ENCODE measurements at places on chromosomes 3 and 15.

DNA sequence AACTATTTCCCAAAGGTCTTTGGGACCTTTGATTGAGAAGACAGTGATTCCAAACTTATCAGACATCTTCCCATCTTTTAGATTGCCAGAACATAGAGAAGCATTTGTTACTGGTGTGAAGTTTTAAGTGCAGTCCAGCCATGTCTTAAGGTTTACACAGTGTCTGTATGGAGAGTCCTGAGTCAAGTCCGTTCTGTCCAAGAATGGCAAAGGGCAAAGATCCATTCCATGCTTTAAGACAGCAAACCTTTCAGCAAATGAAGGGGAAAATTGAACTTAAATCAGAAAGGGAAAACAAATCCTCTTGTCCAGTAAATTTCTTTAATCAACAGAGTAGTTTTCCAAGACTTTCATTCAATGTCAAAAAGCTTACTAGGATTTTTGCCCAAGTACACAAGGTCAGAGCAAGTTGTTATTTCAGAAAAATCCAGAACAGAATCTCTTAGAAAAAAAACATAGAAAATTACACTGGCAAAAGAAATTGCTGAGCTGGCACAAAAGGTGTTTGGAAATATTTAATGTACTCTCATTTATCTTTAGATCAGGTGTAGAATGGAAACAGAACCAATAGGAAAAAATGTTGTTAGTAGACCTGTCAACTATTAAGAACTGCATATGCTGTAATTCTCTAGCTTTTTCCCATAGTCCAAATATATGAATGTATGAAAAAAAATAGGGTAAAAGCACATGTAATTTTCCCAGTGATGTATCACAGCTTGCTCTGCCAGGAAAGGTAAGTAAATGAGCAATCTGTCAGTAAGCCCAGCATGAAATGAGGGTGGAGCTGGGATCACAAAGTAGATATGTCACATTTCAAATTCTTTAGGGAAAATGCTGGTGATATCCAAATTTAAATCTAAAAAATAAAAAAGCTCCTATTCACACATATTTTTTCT lies 1099.9 kb downstream of the TUSC7 start:
- DNase-seq: no peak

DNA sequence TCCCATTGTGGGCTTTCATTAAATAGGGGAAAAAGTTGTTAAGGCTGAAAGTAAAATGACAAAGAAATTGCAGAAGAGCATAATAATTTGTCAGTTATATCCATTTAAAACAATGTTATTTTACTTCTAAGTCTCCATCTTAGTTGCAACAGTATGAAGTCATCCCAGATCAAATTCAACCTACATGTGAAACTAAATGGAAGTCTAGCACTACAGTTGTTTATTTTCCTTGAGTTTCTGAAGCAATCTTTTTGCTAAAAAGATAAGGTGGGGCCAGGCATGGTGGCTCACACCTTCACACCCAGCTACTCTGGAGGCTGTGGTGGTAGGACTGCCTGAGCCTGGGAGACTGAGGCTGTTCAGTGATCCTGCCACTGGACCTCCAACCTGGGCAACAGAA lies 80.2 kb downstream of the DPH6 start:
- DNase-seq: no peak

DNA sequence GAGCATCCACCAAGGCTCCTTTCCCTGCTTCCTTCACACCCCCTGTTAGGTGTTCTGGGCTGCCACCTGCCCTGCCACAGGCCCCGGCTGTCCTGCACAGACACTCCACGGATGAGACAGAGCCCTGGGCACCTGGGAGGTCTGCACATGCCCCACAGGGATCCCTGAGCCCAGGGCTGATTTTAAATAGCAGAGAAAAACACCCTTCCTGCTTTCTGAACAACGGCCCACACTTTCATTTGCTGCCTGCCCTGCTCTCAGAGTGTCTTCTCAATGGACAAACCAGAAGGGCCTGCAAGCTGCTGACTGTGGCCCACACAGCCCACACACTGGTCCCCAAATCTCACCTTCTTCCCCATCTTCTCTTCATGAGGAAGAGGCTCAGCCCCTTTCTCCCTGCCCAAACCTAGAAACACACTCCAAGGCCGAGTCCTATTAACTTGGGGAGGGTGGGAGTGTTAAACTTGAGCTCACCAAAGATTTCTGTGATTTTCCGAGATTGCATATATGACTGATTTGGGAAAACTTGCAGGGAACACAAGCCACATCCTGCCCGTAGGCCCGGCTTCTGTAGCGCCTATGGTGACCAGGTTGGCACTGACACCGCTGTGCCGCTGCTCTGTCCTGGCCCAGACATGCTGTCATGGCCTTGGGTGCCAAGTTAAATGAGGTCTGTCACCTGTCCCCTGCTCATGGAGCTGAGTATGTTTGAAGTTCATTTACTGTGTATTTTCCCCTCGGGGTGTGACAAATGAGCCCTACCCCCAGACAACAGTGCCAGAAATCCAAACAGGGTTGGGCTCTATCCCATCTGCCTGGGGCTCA lies 47.2 kb upstream of the KLF13 start:
- no peak for DNase-seq

DNA sequence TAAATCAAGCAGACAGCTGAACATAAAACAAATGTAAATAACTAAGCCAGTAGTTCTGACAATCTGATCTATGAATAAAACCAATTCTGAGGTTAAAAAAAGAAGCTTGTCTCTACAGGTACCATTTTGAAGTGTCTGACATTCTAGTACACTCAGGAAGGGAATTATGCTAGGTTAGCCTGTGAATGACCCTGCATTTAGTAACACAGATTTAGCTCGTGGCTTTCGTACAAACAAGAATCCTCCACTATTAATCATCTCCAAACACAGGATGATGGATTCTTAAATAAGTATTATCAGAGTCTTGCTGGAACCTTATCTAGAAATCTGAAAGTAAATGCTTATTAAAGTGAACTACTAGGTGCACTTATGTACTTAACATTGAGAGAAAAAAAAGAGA lies 1120.1 kb downstream of the ROBO1 start:
- DNase-seq: no peak

- peak; percentile 56 for DNase-seq
Measured at GRCh38 chr3:187777331-187777941, 32.2 kb upstream of the BCL6 start.

DNA sequence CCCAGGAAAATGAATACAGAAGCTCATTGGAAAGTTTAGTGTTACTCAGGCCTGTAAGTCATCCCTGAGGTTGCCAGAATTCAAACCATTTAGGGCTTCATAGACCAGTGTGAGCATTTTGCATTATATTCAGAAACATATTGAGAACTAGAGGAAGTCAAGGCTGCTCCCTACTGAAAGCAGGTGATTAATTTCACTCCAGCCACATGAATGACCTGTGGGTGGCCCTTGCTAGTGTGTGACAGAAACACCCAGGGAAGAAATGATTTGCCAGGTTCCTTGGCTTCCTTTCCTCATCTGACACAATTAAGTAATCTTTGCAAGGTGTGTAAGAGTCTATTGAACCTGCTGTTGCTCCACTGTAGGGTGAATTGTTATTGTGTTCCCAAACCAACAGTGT lies 61.8 kb downstream of the GAP43 start:
- DNase-seq: no peak

DNA sequence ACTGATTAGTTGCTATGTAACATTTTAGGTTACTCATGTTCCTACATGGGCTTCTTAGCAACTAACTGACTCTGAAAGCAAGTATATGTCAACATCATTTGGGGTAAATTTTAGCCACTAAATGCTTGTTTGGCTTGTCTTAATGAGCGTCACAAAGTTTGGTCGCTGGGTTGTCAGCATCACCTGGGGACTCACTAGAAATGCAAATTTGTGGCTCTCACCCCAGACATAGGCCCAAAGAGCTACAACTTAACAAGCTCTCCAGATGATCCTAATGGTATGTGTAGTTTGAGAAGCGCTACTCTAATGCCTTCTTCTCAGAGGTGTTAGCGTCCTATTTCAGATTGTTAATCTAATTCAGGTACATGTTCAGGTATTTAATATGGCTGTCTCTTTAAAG lies 32.7 kb upstream of the CPOX start:
- no peak for DNase-seq

DNA sequence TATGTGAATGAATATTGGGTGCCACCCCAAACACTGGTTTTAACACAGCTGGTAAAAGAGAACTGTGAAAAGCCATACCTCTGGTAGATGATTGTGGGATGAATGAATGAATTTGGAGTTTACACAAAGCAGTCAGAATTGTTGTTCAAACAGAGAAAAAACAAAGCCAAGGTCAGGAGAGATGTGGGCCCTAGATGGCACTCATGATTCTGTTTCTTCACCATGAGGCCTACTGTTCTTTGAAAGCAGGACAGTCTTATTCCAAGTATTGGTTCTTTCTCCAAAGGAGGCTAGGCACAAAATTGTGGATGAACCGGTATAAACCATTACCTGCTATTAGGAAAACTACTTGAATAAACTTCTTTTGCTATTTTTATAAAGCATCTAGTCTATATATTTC lies 97.6 kb downstream of the SAMMSON start:
- no peak for DNase-seq

GRCh38 chr15:89805241-89806209 lies 9.1 kb downstream of the ANPEP start:
- no peak for DNase-seq

DNA sequence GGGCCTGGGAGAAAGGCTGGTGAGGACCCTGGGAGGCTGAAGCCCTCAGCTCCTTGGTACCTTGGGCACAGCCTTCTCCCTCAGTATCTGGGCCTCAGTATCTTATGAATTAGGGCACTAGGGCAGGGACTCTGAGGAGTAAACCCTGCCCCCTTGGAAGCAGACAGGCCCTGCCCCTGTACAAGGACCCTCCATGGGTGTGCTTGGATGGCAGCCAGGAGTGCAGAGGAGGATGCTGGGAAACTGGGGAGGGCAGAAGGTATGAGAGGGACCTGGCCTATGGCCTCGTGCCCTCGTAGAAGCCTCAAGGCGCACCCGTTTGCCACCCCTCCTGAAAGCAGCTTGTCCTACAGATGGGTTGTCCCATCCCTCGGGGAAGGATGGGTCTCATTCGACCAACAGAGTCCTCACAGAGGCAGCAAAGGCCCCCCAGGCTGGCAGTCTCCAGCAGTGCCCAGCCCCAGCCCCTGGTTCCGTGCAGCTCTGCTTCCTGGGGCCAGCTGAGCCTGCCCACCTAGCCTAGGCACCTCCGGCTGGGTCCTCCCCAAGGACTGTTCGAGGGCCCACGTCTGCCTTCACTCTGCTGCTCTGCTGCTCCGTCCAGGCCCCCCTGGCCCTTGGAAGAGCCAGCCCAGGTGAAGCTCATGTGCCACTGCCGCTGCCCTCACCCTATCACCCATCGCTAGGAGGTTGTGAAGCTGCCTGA lies 15.3 kb upstream of the SEMA3F start:
- no peak for DNase-seq

- no peak for DNase-seq
Measured at GRCh38 chr3:42658771-42659390, 5.4 kb downstream of the ZBTB47 start.

DNA sequence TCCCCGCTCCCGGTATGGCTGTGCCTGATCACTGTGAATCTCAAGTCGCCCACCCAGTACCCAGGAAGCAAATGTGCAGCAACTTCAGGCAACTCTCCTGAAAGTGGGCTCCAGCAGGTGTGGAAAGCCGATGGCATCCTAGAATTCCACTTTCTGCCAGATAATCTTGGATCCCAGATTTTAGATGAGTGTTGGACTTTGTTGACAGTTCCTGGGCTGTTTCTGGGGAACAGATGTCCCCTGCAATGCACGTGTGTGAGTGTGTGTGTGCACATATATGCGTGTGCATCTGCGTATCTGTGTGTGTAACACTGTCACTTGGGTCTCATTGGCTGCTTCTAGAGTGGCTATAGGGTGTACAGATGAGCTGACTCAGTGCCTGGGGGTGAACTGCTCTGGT lies 59.0 kb downstream of the FEM1B start:
- no peak for DNase-seq

- no peak for DNase-seq
Measured at GRCh38 chr3:48518069-48518468, 14.1 kb upstream of the SHISA5 start.

DNA sequence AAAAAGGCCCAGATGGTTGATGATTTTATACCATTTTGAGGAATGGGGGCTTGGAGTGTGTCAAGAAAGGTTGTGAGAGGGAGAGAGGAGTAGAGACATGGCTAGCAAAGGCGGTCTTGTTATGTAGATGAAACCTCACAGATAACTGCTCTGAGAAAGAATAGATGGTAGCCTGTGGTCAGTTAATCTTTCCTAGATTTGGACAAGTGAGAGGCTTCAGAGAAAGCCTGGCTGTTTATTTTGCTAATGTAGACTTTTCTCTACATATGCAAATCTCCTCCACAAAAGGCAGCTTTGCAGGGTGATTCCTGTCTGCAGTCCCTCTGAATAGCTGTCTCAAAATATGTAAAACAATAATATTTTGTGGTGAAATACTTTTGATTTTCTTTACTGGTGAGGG lies 177.3 kb downstream of the OTOL1 start:
- DNase-seq: no peak

DNA sequence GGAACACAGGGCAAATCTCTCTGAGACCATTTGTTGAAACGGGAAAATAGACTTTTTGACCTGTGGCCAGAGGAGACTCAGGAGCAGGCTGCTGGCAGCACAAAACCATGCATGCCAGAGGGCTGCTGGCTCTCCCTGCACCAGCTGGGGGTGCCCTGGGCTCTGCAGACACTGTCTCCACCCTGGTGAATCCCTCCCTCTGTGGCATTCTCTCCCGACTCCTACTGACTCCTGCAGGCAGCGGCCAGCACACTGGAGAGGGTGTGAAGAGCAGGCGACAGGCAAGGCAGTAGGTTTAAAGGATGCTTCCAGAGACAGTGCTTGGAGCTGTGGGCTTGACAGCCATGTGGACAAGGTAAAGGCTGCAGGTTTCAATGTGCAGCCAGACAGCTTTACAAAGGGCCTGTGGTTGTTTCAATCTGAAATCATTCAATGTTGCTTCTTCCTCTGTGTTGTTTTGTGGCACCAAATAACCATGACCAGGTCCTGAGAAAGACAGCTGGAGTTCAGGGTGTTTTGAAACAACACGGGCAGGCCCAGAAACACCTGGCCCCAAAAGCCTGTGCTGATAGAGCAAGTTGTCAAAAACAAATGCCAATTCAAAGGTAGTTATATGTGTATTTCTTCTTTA lies 431.0 kb upstream of the ATP10A start:
- no peak for DNase-seq

GRCh38 chr3:171850960-171851659 lies 8.0 kb downstream of the TMEM212 start:
- DNase-seq: no peak

DNA sequence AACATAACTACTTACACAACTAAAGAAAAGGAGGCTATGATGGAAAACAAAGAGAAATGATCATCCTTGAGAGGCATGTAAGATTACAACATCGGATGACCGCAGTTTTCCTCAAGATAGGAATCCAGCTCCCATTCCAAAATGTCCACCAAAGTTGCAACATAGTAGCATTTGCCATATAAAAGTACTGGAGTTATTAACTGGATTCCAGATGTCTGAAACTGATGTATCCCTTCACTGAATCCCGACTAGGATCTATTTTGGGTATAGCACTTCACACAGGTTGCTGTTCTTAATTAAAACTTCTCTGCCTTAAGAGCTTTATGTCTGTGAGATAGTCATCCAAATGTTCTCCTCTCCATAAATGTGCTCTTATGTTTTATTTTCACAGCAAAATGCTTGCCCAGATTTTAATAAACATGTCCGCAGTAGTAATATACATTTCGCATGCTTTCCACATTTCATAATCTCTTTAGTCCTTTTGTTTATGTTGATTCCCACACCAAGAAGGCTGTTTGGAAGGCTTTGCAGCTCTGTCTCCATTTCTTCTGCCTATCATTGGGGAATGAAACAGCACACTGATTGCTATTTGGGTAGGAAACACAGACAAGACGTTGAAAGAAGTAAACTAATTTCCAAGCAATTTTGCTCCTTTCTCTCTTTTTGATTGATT lies 716.5 kb upstream of the CFAP20DC start:
- no peak for DNase-seq

GRCh38 chr15:64029110-64029509 lies 17.2 kb downstream of the DAPK2 start:
- no peak for DNase-seq
